ENCODE measurements at places on chromosomes 13 and 19. TPM values are rescaled to one million over a fixed set of nuclear protein-coding genes. Genes with fewer than 3 reads are reported as not detected.

Gene ZNF547
- 4.1 TPM for total RNA-seq

Gene CXCL17
- total RNA-seq = not detected

- H3K36me3 ChIP-seq = no peaks in the 10 kb centered on the region
- peaks cover 4% of the 10 kb centered on the region for H3K4me1 ChIP-seq
- no peaks in the 10 kb centered on the region for H3K27me3 ChIP-seq
- no peak for DNase-seq
- H3K4me3 ChIP-seq = no peak overlapping the region
- no peak overlapping the region for H3K27ac ChIP-seq
These were observed 102.6 kb downstream of the MIPEP start for GRCh38 chr13:23786607-23787006.

- H3K4me1 ChIP-seq = 0 out of 2 replicates have a peak, but pooled peaks cover 5% of the 10 kb centered on the region
- no peak for DNase-seq
- H3K27ac ChIP-seq = no peak overlapping the region
- no peaks in the 10 kb centered on the region for H3K27me3 ChIP-seq
- peak overlapping the region; percentile 49 for H3K4me3 ChIP-seq
These were observed 45.8 kb downstream of the TGDS start for GRCh38 chr13:94550062-94550738.

DNA sequence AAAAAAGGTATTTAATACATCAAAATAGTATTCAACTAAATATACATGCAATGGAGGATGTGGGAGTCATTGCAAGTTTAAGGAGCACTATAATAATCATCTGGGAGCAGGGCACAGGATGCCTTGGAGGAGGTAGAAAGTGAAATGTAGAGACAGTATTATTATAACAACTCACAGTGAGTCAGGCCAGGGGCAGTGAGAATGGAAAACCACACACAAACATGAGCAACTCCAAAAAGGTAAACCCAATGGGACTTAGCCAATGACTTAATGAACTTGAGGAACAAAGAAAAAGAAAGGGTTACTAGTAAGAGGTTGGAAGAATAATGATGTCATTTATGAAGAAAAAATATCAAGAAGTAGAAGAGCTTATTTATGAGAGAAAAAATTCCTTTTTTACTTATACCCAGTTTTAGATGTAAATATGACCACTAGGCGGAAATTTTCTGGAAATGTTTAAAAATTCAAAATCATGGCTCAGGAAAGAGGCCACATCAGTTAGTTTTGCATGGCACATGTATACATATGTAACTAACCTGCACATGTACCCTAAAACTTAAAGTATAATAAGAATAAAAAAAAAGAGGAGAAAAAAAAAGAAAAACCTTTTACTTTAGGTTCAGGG, 389.3 kb downstream of the SUCLA2 start:
- no peaks in the 10 kb centered on the region for H3K36me3 ChIP-seq
- no peak overlapping the region for H3K27ac ChIP-seq
- no peaks in the 10 kb centered on the region for H3K27me3 ChIP-seq
- DNase-seq = no peak
- H3K4me3 ChIP-seq = no peak overlapping the region

- no peaks in the 10 kb centered on the region for H3K36me3 ChIP-seq
- H3K27me3 ChIP-seq = no peaks in the 10 kb centered on the region
- DNase-seq = no peak
- H3K27ac ChIP-seq = no peak overlapping the region
These were observed 760.7 kb upstream of the SLITRK6 start for GRCh38 chr13:86559901-86560300.

GRCh38 chr13:110505594-110505993, 55.9 kb downstream of the RAB20 start:
- H3K36me3 ChIP-seq = peaks cover 82% of the 10 kb centered on the region
- DNase-seq = no peak
- H3K27me3 ChIP-seq = no peaks in the 10 kb centered on the region
- no peak overlapping the region for H3K4me3 ChIP-seq

GRCh38 chr13:24450530-24450929, 62.0 kb downstream of the PARP4 start:
- no peaks in the 10 kb centered on the region for H3K27me3 ChIP-seq
- H3K36me3 ChIP-seq = peaks cover 40% of the 10 kb centered on the region
- DNase-seq = no peak
- no peak overlapping the region for H3K4me3 ChIP-seq
- no peaks in the 10 kb centered on the region for H3K4me1 ChIP-seq

GRCh38 chr13:98411617-98412265, 165.2 kb downstream of the STK24 start:
- no peak overlapping the region for H3K27ac ChIP-seq
- H3K4me3 ChIP-seq = no peak overlapping the region
- H3K36me3 ChIP-seq = peaks cover 38% of the 10 kb centered on the region
- DNase-seq = no peak

GRCh38 chr19:31252441-31252840, 96.8 kb downstream of the TSHZ3 start:
- no peak for DNase-seq
- no peak overlapping the region for H3K27ac ChIP-seq
- no peaks in the 10 kb centered on the region for H3K36me3 ChIP-seq
- 0 out of 2 replicates have a peak, but pooled peaks cover 5% of the 10 kb centered on the region for H3K4me1 ChIP-seq
- H3K27me3 ChIP-seq = no peaks in the 10 kb centered on the region

DNA sequence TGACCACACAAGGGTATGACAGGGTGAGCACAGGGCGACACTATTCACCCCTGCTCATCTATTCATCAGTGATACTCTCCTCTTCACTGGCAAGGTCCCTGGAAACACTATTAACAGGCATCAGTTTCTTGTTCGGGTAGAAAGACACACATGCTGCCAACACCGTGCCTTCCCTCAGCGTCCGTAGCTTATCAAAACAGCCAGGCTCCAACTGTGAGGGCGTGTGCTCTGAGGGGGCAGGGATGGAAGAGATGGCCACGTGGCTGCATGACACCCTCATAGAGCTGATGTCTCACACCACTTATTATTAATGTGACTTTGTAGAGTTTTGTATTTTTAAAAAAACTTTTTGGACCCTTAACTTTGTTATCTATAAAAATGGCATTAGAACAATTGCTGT, 160.3 kb downstream of the ITGBL1 start:
- H3K36me3 ChIP-seq = no peaks in the 10 kb centered on the region
- 0 out of 2 replicates have a peak, but pooled peaks cover 3% of the 10 kb centered on the region for H3K4me1 ChIP-seq
- no peaks in the 10 kb centered on the region for H3K27me3 ChIP-seq
- no peak for DNase-seq

- H3K27ac ChIP-seq = no peak overlapping the region
- peaks cover under 1% of the 10 kb centered on the region for H3K27me3 ChIP-seq
- peaks cover 7% of the 10 kb centered on the region for H3K4me1 ChIP-seq
- DNase-seq = peak; percentile 58
These were observed 1.3 kb upstream of the GRK1 start for GRCh38 chr13:113665597-113666328.

- H3K4me1 ChIP-seq = peaks cover 2% of the 10 kb centered on the region
- H3K27me3 ChIP-seq = no peaks in the 10 kb centered on the region
- no peak for DNase-seq
- H3K4me3 ChIP-seq = no peak overlapping the region
These were observed 44.5 kb downstream of the CAPN12 start for GRCh38 chr19:38699647-38700349.

DNA sequence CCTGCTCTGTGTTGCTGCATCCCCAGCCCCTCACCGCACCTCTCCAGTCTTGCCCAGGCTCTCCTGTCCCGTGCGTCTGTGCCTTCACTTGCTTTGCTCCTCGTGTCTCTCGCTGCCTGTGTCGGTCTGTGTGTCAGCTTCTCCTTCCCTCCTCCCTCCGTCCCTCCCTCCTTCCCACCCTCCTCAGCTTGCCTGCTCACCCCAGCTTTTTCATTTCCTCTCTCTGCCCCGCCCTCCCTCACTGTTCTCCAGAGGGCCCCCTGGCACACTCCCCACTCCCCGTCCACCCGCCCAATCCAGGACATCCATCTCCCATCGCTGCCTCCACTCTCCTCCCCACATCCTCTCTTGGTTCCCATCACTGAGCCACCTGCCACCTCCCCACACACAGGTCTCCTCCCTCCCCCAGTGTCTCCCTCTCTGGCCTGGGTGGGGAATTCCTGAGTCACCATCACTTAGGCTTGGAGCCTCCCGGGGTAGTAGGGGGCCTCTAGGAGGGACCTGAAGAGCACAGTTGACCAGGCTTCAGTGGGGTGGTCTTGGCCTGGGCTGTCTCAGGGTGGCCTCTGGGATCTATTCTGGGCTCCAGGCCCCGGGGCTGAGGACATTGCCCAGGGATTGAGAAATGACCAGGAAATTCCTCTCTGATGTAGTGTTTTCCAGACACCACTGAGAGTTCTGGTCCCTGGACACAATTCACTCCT, at the start of gene PTGIR:
Gene PTGIR, minus strand, starts transcription at position 132 of the 704 bp plus-strand sequence. CDS start 864 bp downstream, outside the sequence.
- DNase-seq = no peak
- no peaks in the 10 kb centered on the region for H3K4me1 ChIP-seq
- no peak within 1 kb of the TSS for H3K27ac ChIP-seq

- H3K36me3 ChIP-seq = peaks cover 28% of the 10 kb centered on the region
- no peak overlapping the region for H3K4me3 ChIP-seq
- H3K27ac ChIP-seq = no peak overlapping the region
- H3K27me3 ChIP-seq = no peaks in the 10 kb centered on the region
These were observed 46.6 kb upstream of the GPR183 start for GRCh38 chr13:99353836-99354235.

GRCh38 chr13:34458756-34459715, 483.0 kb upstream of the NBEA start:
- no peak overlapping the region for H3K27ac ChIP-seq
- DNase-seq = no peak
- H3K4me1 ChIP-seq = peaks cover 15% of the 10 kb centered on the region
- H3K4me3 ChIP-seq = no peak overlapping the region

Data from SJSA1 (cell line).